ENCODE measurements at places on chromosomes 5 and 9.

- no peak for DNase-seq
Measured at GRCh38 chr5:42216904-42217303, 206.3 kb upstream of the GHR start.

DNA sequence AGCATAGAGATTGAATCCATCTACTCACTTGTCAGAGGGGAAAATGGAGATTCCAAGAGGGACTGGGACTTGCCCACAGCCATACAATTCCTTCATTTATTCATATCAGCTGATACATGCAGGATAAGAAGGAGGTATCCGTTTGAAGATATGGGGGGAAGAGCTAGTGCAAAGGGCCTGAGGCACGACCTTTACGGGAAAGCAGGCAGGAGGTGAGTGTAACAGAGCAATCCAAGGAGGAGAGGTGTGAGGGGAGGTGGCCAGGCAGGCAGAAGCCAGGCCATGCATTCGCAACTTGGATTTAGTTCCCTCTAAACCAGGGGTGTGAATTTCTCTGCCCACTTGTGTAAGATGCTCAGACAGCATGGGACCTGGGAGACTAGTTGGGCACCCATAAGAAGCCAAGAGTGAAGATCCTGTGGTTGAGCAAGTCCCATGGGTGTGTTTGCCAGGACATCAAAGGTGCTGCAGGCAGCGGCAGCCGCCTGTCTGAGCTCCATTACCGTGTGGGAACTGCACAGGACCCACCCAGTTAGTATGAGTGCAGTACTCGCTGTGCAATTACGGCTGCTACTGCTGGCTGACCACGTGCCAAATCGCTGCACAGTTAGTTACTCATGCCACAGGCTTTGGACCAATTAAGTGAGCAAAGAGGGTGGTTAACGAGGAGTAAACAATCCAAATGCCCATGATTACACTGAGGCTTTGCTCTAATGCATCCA lies 31.4 kb upstream of the FAT2 start:
- DNase-seq = no peak

- no peak for DNase-seq
Measured at GRCh38 chr5:2562036-2562435, 189.4 kb downstream of the IRX2 start.

- peak; percentile 49 for DNase-seq
Measured at GRCh38 chr5:134026521-134027287, 21.9 kb upstream of the VDAC1 start.

DNA sequence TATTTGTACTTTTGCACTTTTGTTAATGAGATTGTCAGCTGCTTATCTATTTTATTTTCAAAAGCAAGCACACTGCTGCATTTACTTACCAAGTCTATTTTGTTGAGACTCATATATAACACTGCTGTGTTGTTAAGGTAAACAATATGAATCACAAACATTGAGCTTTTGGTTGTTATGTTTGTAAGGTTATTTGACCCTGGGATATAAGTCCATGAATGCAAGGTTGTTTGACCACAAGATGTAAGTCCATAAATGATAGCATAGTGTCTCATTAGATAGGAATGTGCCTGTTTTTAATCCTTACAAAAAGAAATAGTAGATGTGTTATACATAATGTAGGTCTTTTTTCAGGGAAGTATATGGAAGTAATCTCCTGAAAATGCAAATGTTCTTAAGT lies 845.9 kb downstream of the CDH9 start:
- DNase-seq = no peak

DNA sequence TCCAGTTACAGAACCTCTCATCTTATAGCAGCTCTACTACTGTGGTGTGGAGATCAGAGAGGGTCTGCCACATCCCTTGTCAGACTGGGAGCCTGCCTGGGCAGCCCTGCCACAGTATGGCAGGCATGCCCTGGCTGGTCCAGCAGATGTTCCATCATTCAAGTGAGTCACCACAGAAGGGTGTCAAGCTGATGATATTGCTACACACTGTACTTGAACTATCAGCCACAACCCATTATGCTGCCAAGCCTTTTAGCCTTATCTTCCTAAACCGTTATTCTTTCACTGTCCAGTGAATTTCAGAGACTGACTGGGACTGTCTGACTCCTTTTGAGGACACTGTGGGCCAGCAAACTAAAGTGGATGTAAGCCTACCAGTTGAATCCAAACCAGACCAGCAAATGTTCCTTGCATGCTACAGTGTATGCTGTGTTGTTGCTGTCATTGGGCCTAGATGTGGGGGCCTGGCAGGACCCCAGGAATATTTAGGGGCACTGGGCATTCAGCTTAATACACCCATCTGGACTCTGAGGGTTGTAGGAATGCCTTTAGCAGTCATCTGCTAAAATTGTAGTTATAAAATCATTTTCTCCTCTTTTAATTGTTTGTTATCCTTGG lies 202.6 kb downstream of the NR3C1 start:
- no peak for DNase-seq

DNA sequence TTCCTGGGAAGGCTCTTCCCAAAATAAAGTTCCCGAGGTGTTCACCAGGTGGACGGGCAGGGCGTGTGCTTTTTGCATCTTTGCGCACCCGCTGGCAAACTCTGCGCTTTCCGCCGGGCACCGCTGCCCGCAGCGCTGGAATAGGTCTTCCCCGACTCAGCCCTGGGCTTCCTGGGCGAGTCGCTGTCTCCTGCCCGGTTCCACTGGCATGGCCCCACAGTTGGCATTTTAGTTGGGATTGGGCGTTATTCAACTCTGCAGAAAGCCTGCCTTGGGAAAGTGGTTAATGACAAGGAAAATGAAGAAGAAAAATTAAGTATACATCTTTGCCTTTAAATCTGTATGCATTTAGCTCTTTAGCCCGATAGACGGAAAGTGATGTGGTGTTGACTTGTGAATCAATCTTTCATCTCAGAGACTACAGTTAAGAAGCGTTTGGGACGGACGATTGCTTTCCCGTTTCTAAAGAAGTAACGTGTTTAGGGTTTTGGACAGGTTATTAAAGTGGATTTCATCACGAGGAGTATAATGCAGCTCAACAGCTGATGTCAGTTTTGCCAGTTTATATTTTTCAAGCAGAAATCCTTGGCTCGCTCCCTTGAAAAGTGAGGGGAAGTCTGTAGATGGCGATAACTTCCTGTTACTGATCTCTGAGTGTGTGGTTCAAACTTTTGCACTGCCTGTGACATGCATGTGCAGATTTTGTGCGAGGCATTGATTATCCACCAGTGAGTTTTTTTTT lies 946 bp downstream of the ADCY2 start:
- no peak for DNase-seq

DNA sequence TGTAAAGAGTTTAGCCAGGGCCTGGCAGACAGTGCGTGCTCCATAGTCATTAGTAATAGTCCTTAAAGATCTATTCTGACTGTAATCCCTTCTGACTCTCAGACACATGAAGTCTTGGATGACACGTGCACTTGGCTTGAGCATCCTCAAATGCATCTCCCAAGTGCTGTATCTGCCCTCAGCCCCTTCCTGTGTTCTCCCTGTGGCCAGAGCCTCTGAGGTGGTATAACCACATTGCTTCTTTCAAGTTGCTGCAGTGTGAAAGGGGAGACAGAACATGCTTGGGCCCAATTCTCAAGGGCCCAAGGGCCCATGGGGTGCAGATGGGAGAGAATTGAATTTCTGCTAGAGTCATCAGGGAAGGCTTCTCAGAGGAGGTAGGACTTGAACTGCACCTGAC lies 30.1 kb upstream of the HAND1 start:
- no peak for DNase-seq

DNA sequence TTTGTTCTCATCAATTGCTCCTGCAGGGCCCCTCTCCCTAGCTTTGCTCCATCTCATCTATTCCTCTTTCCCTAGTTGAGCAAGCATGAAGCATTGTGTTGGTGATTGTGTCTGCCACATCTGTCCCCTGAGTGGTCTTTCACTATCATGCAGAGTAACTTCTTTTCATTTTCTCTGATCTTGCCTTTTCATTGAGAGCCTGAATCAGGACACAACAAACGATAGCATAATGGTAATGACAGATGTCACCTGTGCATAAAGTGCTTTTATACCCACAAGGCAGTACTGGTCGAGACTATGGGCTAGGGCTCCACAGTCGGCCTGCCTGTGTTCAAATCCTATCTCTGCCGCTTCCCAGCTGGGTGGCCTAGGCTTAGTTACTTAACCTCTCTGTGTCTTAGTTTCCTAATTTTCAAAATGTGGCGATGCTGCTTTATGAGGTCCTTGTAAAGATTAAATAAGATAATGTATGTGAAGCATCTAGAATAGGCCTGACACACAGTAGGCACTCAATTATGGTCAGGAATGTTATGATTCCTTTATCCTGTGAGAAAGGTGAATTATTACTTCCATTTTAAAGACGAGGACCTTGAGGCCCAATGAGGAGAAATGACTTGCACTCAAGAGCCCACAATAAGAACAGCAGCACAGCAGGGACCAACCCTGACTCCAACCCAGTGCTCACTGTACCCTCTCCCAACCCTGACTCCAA lies 137.1 kb upstream of the ZNF618 start:
- DNase-seq = no peak

GRCh38 chr9:90914868-90915483 lies 113.4 kb downstream of the SYK start:
- DNase-seq = peak; percentile 71

DNA sequence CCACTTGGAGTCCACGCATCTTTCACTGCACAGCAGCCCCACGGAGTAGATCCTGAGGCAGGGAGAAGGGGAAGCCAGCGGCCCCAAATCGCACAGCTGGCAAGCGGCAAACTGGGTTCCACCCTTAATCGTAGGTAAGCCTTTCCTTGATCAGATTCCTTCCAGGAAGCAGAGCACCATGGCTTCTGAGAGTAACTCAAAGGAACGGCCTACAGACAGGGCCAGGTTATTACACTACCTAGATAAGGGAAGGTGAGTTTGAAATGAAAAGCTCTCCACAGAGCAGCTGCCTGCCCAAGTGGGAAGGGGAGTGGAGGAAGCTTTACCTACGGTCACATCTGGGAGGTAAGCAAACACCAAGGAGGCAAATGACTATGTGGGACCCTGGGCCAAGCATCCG lies 7.9 kb downstream of the DAP start:
- no peak for DNase-seq

DNA sequence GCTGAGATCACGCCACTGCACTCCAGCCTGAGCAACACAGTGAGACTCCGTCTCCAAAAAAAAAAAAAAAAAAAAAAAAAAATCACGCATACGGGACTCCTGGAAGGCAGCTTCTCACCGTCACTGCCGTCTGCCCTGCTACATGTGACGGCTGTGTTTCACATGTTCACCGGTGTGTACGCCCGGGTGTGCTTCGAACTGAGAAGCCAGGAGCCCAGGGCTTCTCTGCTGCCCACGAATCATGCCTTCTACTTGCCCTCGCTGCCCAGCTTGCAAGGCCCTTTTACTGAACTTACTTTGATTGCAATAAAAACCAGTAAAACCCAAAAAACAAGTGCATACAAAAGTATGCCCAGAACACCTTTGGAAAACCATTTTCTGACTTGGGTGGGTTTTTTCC lies 5.8 kb upstream of the NKD2 start:
- no peak for DNase-seq

DNA sequence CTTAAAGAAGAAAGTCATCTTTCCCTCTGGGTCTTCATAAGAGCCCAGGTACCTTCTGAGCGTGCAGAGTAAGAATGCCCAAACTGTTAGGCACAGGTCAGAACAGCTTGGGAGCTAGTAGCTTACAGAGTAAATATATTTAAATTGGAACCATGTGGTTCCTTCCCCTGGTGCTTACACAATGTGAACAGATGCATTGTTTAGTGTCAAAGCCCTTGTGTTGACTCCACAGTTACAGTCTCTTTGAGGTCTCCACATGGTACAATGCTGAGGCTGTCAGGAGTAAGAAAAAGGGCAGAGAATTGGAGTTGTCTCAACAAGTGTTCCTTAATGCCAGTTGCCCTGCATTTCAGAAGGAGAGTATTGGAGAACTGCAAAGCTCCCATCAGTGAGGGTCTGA lies 188.5 kb downstream of the PAPPA start:
- no peak for DNase-seq

All from activated naive CD8-positive, alpha-beta T cell treated with anti-CD3 and anti-CD28 coated beads for 36 hours (primary cell).